EL (cell line): ENCODE measurements at places on chromosomes 4 and X.

GRCh38 chr4:141045848-141046247 lies 87.4 kb downstream of the RNF150 start:
- DNase-seq = no peak

DNA sequence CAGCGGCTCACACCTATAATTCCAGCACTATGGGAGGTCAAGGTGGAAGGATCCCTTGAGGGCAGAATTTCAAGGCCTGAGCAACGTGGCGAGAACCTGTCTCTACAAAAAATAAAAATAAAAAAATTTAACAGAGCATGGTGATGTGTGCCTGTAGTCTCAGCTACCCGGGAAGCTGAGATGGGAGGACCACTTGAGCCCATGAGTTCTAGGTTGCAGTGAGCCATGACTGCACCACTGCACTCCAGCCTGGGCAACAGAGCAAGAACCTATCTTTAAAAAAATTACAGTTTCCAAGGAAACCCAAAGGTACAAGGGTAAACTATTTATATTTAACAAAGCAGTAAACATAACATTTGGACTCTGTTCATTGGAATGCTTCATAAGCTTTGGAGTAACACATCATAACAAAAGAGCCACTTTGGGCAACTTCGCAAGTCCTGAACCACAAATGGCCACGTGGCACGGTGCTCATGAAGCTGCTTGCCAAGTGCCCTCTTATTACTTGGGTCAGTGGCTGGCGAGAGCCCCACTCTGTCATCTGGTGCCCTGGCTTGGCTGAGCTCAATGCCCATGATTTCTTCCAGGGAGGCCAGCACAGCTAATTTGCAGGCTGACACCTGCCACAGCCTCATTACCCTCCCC lies 165.6 kb downstream of the SH3KBP1 start:
- no peak for DNase-seq

GRCh38 chr4:21544415-21544814 lies 404.2 kb downstream of the KCNIP4 start:
- no peak for DNase-seq

DNA sequence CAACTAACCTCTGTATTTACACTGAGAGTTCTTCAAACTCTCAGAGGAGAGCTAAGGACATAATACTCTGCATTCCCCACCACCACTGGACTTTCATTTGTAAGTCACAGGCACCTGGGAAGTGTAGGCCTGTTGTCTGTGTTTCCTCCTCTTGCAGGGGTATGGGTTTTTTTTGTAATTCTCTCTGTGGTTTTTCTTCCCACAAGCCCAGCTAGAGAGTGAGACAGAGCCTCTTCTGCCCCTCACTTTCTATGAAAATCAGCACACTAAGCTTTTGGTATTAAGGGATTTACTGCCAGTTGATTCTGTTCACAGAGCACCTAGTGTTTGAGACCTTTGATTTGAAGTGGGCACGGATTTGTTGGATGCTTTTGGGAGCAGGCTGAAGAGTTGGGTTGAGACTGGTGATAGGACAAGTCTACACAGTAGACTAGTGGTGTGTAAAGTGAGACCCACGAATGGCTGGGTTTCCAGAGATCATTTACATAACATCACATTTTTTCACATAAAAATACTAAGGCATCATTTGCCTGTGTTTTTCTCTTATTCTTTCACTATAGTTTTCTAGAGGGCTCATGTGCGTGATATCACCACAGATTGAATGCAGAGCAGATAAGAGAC lies 28.9 kb upstream of the WDR17 start:
- DNase-seq = no peak

DNA sequence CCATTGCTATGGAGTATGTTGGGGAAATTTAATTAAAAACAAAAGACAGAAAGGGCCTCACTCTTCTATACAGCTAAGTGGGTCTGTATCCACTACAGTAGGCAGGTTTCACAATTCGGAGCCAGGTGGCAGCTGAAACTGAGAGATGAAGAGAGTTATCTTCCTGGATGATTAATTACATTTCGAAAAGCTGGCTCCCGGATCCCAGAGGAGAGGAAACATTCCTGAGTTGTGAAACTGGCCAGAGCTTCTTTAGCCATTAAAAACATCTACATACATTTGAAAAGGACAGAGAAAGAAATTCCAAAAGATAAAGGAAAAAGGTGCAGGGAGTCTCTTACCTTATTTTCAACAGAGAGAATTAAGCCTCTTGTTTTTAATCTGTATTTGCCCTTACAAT lies 15.5 kb upstream of the PDZD4 start:
- DNase-seq = no peak

GRCh38 chr4:163587867-163588266 lies 93.4 kb downstream of the TMA16 start:
- DNase-seq = peak; percentile 1

GRCh38 chr4:1085404-1085799 lies 28.0 kb downstream of the RNF212 start:
- DNase-seq = no peak
